ENCODE measurements at places on chromosomes 12 and 14.

DNA sequence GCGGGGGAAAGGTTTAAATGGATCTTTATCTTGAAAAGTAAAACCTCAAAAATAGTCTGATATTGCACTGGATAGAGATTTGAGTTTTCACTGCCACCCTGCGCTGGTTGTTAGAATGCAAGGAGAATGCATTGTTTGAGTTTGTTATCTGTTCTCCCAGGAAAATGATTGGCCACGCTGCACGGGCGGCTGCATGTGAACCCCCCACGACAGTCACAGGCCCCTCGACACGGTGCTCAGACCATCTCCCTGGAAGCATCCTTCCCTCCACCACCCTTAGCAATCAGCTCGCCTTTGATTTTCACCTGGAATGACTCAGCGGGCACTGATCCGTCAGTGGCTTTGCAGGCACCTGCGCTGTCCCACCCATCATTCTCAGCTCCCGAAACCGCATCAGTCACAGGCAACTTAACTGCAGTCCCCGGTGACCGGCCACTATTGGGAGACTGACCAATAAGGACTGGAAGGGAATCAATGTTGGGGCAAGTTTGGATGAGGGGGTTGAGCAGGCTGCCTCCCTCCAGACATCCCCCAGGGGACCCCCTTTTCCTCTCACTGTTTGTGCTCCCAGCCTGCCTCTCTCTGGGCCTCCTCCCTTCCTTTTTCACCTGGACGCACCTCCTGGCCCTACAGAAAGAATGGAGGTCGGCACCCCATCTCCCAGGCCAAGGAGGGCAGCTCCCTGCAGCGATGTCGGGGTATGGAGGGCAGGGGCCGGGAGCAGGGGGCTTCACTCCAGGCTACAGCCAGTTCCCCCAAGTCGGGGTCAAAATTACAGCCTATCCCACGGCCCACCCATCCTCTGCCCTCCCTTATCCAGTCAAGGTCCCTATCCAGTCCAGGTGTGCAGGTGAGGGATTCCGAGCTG, 28.5 kb upstream of the C14orf180 start:
- DNase-seq: no peak

- no peak for DNase-seq
These were observed 41.9 kb upstream of the ZFP36L1 start for GRCh38 chr14:68834816-68835215.

GRCh38 chr14:50974118-50974517, 29.8 kb upstream of the PYGL start:
- DNase-seq: no peak

- DNase-seq: no peak
These were observed 177.2 kb downstream of the KIF26A start for GRCh38 chr14:104315625-104316024.

GRCh38 chr12:25715102-25715501, 162.0 kb upstream of the LMNTD1 start:
- DNase-seq: no peak
